ENCODE measurements at places on chromosomes 3 and 15. TPM values are rescaled to one million over a fixed set of nuclear protein-coding genes. Genes with fewer than 3 reads are reported as not detected.
A peak's percentile ranks its signal among the peaks of the same experiment; 100 is the strongest.

- peak; percentile 64 for DNase-seq
These were observed 6.3 kb downstream of the NR2F2 start for GRCh38 chr15:96336596-96337364.

DNA sequence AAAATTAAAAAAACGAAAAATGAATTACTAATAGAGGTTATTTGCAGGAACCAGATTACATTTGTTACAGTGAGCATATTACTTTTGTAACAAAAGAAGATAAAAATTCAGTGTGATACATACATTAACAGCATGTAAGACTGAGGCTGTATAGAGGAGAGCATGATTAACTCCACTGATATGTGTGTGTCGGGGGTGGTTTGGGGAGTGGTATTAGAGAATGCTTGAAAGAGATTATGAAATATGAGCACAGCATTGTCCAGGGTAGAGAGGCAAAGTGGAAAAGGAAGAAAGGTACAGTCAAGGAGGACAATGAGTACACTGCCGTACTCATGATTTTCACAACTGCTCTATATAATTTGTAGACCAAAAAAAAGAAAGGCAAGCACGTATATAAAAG is 62.9 kb upstream of the LRRFIP2 start:
- no peak for DNase-seq

GRCh38 chr3:127458696-127459604 is 131.6 kb downstream of the TPRA1 start:
- peak; percentile 54 for DNase-seq

DNA sequence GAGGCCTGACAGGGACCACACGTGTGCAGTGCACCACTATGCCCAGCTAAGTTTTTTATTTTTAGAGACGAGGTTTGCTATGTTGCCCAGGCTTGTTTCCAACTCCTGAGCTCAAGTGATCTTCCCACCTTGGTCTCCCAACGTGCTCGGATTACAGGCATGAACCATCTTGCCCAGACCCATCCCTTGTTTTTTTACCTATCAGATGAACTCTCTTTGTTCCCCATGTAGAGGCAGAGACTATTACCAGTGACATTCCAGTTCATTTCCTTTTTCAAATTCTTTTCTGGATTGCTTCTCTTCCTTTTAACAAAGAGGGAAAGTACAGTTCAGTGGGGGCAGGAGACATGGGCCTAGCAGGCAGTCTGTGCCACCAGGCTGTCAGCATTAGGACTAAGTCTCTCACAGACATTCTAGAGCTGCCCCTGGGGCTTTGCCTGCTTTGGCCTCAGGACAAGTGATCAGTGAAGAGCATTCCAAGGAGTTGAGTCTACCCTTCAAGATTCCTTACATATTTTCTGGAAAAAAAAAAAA is 103.5 kb upstream of the SLC7A14 start:
- peak; percentile 23 for DNase-seq

DNA sequence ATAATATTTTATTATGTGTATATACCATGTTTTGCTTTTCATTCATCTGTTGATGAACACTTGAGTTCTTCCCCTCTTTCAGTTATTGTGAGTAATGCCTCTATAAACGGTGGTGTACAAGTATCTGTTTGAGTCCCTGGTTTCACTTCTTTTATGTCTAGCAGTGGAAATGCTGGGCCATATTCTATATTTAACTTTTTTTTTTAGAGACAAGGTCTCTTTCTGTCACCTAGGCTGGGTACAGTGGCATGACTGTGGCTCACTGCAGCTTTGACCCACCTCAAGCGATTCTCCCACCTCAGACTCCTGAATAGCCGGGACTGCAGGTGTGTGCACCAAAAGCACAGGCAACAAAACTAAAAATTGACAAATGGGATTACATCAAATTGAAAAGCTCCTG is 19.9 kb downstream of the GOLM2 start:
- DNase-seq: no peak

DNA sequence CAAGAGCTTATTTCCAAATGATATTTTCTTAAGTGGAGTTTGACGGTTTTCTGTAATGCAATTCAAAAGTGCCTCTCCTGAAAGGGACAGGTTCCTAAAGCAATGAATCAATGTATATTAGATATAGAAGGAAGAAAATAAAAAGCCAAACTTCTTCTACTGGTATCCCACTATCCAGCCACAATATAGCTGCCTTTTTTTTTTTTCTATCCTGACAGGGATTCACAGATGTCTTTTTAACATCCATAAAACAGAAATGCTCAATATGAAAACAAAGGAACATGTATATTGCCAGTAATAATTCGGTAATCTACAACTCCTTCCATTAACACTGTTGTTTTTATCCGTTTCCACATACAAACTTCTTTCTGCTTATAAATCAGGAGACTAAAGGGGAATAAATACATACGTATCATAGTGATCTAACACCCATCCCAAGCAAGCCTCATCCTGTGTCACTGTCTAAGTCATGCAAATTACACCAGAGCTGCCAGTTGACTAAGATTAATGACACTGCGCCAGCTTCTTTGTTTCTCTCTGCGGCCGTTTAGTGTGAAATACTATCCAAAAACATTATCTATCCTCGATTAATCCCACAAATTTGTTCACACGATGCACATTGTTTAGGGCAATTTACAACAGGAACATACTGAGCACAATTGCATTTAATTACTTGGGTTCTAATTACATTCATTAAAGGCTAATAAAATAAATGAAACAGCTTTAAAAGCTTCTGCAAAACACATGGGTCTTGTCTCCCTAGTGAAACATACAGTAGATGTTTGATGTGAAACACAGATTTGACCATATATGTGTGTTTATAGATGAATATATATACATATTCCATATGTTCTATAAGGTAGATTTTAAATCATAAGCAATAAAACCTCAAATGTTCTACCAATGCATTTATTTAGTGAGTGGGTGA is 51.9 kb upstream of the CDIN1 start:
- no peak for DNase-seq

- DNase-seq: no peak
These were observed 258.6 kb downstream of the TIGIT start for GRCh38 chr3:114552527-114552812.

DNA sequence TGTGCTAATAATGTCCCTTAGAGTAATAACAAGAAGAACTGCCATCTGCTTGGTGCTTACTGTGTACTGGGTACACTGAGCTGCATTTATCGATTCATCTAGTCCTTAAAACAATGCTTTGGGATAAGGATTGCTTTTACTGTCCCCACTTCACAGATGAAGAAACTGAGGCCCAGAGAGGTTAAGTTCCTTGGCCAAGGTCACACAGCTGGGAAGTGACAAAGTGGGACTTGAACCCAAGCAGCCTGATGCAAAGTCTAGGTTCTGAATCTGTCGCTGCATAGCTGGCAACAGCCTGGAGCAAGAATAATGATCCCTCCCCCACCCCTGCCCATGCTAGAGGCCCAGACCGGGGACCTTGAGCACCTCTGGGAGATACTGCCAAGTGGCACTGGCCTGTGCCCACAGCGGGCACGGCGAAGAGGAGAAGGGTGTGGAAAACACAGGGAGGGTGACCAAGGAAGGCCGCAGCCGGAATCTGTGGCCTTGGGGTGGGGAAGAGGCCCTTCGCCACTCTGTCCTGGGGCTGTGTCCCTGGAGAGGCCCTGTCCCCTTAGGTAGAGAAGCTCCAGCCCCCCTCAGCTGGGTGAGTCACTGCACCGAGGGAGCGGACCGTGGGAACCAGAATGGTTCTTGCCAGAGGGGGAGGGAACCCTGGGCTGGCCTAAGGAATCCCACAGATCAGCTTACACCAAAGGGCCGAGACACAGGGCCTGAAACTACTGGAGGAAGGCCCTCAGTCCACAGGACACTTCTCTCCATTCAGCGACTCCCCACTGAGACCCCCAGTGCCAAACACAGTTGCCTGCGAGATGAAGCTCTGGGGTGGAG is 3.5 kb downstream of the PLXND1 start:
- DNase-seq: peak; percentile 89

DNA sequence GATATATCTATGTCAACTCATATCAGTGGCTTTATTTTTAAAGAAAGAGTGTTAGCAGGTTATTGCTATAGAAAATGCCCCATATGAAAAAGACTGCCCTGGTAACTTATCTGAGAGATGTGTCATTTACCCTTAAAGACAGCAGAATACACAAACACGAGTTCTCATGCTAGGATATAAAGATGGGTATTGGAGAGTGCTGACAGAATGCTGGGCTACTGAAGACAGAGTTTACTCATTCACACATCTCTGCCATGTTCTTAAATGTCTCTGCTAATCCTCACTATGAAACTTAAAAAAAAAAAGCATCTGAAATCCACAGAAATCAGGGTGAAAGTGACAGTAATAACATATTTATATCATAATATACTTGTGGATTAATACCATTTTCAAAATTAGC is 126.7 kb downstream of the FOXP1 start:
- no peak for DNase-seq

GRCh38 chr3:31425401-31425800 is 107.3 kb upstream of the STT3B start:
- DNase-seq: no peak

GRCh38 chr3:69542805-69543429 is 157.0 kb upstream of the FRMD4B start:
- no peak for DNase-seq

DNA sequence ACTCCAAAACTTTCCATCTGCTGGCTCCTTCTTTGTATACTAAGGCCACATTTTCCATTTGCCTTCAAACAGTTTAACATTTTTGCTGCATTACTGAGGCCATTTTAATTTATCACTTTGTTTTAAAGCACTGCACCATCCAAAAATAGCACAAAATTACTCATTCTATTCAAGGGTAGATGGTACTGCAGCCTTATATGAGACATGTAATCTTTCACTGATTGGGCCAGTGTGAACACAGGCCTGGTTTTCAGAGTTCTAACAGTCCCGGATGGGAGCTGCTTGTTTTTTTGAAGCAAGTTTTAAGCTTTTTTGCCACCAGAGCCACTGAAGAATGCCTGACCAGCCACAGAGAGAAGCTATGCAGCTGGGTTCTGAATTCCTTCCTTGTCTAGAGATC is 172.3 kb upstream of the TSC22D2 start:
- peak; percentile 62 for DNase-seq

- peak; percentile 13 for DNase-seq
These were observed 165.2 kb downstream of the ZPLD1 start for GRCh38 chr3:102599819-102600576.

DNA sequence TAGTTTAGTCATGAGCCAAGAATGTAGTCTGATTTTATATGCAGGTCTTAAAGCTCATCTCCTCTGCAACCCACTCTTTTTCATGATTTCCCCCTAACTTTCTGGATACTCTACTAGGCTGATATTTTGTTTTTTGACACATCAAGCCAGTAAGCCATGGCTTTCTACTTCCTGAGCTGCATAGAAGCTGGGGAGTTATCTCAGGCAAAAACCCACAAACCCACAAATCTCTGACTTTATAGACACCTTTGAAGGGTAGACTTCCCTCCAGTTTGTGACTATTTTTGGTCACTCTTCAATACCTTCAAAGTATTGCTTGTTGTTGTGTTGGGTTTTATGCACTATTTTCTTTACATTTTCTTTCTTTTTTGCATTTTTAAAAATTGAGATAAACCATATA is 28.6 kb downstream of the TMEM202 start:
- DNase-seq: no peak

DNA sequence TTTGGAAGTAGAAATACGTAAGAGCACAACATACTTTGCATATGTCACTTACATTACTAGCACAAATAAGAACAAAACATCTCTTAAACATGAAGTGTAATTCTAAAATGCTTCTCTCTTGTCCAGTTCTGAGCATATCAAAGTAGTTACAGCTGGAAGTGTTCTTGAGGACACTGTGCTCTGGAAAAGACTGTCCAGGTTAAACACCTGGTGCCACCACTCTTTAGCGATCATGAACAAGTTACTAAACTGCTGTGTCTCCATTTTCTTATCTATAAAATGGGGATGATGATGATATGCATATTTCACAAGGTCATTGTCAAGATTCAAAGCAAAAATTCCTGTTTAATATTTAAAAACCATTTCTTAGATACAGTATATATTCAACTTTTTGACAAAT is 790 bp downstream of the STRIT1 start:
- no peak for DNase-seq

Gene GP9
- total RNA-seq: 0.40 TPM

Gene IL12A
- total RNA-seq: 0.71 TPM

Gene RAP2B
- total RNA-seq: 7.2 TPM

Gene SLC22A14
- 0.18 TPM for total RNA-seq

Gene MITF
- total RNA-seq: 9.6 TPM

Gene PCNP
- 59.0 TPM for total RNA-seq

Gene GCNT3
- under 0.01 TPM for total RNA-seq

Gene FEZF2
- total RNA-seq: not detected

Gene PDCD7
- 11.6 TPM for total RNA-seq

Gene ECE2
- not detected for total RNA-seq

Gene CRYGS
- 2.5 TPM for total RNA-seq

Gene ZDHHC19
- total RNA-seq: not detected
